ENCODE measurements at places on chromosomes 5 and 9. TPM values are rescaled to one million over a fixed set of nuclear protein-coding genes. Genes with fewer than 3 reads are reported as not detected.

Gene ENTR1
- 26.3 TPM for total RNA-seq

Gene SPINK4
- not detected for total RNA-seq

- no peak for DNase-seq
Observed at GRCh38 chr5:77839691-77840090, 63.6 kb upstream of the TBCA start.

- no peak for DNase-seq
Observed at GRCh38 chr5:173592050-173592669, 24.3 kb downstream of the BOD1 start.

Gene RELL2
- total RNA-seq, result 6.3 TPM

Measured in esophagus squamous epithelium (tissue), 5 donors.